Spinal cord (tissue), 10 donors: ENCODE measurements at places on chromosomes 11 and 22.

DNA sequence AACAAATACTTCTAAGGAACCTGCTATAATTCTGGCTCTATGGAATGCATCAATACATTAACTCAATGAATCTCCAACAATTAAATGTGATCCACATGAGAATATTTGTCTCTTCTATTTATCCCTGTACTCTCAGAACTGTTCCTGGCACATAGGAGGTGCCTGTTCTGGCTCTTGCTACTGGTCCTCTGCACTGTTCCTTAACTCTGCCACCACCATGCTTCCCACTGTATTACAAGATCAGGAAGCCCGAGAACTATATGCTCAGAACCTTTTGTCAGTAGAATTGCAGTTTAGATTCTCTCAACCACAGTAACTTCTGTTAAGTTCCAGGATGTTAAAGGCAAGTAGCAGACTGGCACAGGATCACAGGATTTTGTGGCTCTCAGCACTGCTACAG is 376.3 kb upstream of the CCDC90B start:
- DNase-seq, result no peak

DNA sequence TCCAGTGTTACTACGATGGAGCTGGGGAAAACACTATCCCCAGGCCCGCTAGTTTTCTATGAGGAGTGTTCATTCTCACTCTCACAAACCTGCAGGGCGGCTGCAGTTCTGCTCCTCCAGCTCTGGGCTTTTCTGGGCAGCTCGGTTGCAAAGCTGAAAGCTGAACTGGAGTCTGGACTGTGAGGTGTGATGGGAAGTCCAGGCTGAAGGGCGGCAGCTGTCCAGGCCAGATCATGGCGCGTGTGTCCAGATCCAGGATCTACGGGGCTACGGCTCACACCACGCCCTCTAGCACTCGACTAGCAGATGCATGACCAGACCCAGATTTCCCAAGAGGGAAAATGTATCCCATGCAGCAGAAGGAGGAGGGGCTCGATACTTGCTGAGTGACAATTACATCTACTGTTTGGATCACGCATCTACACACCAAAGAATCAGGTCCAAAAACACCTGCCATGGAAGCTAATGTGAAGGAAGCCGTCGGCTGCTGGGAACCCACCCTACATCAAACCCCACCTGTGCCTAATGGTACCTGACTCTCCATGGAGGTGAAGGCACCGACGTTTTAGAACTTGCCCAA is 555.0 kb downstream of the BRD1 start:
- DNase-seq, result no peak

DNA sequence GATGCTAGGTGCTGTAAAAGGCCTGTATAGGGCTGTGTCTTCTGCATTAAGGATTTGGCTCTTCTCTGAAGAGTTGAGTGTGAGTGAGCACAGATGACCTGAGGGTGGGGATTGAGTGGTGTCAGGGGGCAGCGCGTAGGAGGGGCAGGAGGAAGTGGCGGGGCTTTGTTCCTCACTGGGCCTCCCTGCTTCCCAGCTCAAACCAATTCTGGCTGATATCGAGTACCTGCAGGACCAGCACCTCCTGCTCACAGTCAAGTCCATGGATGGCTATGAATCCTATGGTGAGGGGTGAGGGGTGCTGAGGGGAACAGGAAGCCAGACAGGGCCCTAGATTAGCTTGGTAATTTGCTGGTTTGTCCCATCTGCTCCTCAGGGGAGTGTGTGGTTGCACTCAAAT is 9.1 kb downstream of the PHOX2A start:
- no peak for DNase-seq

- no peak for DNase-seq
These were observed 342 bp downstream of the EFCAB6 start for GRCh38 chr22:43811777-43812148.

- DNase-seq, result no peak
These were observed 348.0 kb downstream of the TENM4 start for GRCh38 chr11:79092791-79093353.

- DNase-seq, result peak; percentile 32
These were observed 118.9 kb upstream of the NECTIN1 start for GRCh38 chr11:119847853-119848252.

DNA sequence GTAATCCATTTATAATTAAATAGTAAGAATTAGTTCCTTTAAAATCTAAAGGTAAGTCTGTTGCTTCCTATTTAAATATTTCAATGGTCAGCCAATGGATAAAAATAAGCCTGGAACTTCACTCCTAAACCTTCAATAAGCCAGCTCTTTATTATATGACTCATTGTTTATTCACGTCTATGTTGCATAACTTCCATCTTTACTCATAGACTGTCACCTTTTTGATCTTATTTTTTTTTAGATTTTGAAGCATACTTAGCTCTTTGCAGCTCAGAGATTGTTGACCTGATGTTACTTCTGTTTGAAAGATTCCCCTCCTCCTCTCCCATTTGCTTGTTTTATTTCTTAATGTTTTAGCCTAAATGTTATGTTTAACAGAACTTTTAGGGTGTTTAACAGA is 1571.2 kb upstream of the RAG2 start:
- no peak for DNase-seq

DNA sequence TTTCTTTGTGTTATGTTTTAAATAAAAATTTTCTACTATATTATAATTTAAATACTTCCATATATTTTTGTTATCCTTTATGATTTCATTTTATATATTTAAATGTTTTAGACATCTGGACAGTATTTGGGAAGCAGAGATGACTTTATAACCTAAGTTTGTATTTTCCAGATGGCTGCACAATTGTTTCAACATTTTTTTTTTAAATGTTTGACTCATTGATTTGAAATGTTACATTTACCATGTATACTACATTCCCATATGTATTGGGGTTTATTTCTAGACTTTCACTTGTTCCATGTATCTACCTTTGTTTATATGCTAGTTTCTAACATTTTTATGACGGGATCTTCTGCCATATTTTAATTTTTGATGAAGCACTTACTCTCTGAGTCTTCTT is 766.5 kb downstream of the METTL15 start:
- no peak for DNase-seq

GRCh38 chr22:21599053-21599893 is 30.5 kb downstream of the YDJC start:
- DNase-seq, result no peak

GRCh38 chr22:49359076-49359475 is 468.6 kb downstream of the BRD1 start:
- no peak for DNase-seq

DNA sequence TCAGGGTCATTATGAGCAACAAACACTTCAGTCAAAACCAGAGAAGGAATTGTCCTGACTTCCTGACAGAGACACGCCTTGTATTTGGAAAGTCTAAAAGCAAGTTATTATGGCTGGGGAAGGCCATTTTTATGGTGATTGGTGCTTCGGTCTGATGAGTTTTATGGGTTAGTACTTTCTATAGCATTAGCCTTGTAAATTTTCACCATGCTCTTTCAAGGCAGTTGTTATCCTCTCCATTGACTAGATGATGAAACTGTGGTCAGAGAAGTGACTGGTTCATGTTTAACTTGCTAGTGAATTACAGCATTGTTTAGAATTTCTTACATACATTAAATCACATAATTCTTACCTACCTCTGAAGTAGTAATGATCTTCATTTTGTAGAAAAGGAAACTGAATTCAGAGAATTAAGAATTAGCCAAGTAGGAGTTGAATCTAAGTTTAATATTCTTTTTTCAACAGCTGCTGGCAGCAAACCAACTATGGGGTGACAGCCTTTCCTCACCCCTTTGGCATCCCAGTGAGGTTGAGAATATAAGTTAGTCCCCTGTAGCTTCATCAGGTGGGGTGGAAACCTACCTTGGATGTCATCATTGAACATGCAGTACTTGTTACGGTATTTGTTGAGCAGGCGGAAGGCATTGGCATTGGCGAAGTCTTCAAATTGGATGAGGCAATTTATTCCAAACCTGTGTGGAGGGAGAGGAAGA is 90.0 kb downstream of the CCDC81 start:
- DNase-seq, result no peak

- DNase-seq, result no peak
These were observed 296.6 kb downstream of the TBC1D22A start for GRCh38 chr22:47059076-47059475.

DNA sequence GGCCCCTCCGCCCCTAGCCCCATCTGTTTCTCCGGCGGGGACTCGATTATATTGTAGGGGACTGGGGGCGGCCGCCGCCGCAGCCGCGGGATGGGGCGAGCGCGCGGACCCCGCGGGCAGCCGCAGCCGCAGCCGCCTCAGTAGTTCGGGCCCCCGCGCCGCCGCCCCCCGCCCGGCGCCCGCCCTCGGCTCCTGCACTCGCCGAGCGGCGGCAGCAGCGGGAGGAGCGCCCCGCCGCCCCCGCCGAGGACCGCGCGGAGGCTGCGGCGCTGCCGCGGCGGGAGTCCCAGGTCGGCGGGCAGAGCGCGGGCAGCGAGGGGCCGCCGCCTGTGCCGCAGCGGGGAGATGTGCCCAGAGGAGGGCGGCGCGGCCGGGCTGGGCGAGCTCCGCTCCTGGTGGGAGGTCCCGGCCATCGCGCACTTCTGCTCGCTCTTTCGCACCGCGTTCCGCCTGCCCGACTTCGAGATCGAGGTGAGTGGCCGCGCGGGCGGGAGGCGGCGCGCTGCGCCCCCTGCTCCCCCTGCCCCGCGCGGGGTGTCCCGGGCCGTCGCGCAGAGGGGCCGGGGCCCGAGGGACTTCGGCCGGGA is at the start of gene CECR2:
TSS of gene CECR2 (plus strand) at position 22 of the 587 bp plus-strand sequence. CDS start at position 346, 324 bp downstream.
- DNase-seq, result no peak

- DNase-seq, result no peak
These were observed 64.9 kb upstream of the BIRC3 start for GRCh38 chr11:102252339-102252891.

- no peak for DNase-seq
These were observed 13.2 kb upstream of the MRGPRX2 start for GRCh38 chr11:19073454-19074415.

- no peak for DNase-seq
These were observed 120.2 kb upstream of the ALX4 start for GRCh38 chr11:44430140-44430539.

- DNase-seq, result no peak
These were observed 290.2 kb downstream of the SWAP70 start for GRCh38 chr11:9953994-9954626.

DNA sequence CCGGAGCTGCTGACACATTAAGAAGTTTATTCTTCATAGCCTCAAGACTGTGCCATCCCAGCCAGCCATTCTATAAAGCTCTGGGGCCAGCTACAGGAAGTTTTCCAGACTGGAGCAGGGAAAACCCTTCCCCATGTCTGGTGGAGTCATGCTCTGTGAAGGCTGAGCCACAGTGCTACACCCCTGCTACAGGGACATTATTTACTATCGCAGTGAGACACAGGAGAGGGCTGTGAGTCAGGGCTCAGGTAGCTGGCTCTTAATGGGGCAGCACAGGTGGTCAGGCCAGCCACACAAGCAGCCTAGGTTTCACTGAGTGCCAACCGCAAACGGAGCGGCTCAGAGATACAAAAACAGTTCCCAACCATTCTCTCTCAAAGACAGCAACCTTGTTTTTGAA is 12.1 kb downstream of the HPS4 start:
- no peak for DNase-seq

DNA sequence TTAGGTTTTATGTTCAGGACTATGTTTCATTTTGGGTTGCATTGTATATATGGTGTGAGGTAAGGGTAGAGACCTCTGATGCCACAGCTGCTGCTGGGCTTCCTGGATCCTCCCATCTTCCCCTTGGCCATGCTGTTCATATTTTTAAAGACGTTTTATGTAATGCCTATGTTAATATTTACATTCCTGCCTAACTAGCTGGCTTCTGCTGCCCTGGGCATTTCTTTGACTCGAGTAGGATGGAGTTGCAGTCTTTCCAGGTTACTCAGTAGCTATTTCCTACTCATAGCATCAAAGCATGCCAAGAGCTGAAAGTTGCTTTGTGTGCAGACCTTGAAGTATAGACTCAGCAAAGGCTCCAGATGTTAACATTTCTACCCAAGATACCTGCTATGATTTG is 220.5 kb upstream of the CADM1 start:
- no peak for DNase-seq
